Calu3 (cell line): ENCODE measurements at places on chromosomes 7 and 10. TPM values are rescaled to one million over a fixed set of nuclear protein-coding genes. Genes with fewer than 3 reads are reported as not detected.

Gene HKDC1
- total RNA-seq, result 112 and 113 TPM in 2 replicates

Gene COL28A1
- 1.3 and 3.2 TPM in 2 replicates for total RNA-seq

- no peak overlapping the region for H3K4me3 ChIP-seq
- no peak overlapping the region for H3K27ac ChIP-seq
- no peaks in the 10 kb centered on the region for H3K27me3 ChIP-seq
- H3K4me1 ChIP-seq, result peaks cover 8% of the 10 kb centered on the region
- H3K36me3 ChIP-seq, result no peaks in the 10 kb centered on the region
Observed at GRCh38 chr7:135924302-135924701, 52.9 kb downstream of the MTPN start.

Gene TET1
- total RNA-seq, result 1.2 TPM in 2 replicates

Gene MNX1
- total RNA-seq, result 28.4 and 30.3 TPM in 2 replicates

DNA sequence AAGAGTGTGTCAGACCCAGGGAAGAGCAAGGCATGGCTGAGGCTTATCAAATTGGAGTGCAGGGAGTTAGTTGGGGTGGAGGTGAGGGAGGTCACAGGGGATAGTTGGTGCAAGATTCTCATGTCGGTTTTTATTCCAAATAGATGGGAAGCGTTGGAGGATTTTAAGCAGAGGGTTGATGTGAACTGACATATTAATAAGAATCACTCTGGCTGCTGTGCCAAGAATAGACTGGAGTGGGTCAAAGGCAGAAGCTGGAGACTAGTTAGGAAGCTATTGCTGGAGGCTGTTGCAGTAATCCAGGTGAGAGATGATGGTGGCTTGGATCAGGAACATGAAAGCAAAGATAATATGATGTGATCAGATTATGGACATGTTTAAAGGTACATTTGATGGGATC, 36.5 kb downstream of the LRRC18 start:
- no peaks in the 10 kb centered on the region for H3K4me1 ChIP-seq
- H3K27ac ChIP-seq, result no peak overlapping the region
- H3K36me3 ChIP-seq, result no peaks in the 10 kb centered on the region
- H3K4me3 ChIP-seq, result no peak overlapping the region

Gene ARHGAP22
- total RNA-seq, result 1.0 and 1.6 TPM in 2 replicates

DNA sequence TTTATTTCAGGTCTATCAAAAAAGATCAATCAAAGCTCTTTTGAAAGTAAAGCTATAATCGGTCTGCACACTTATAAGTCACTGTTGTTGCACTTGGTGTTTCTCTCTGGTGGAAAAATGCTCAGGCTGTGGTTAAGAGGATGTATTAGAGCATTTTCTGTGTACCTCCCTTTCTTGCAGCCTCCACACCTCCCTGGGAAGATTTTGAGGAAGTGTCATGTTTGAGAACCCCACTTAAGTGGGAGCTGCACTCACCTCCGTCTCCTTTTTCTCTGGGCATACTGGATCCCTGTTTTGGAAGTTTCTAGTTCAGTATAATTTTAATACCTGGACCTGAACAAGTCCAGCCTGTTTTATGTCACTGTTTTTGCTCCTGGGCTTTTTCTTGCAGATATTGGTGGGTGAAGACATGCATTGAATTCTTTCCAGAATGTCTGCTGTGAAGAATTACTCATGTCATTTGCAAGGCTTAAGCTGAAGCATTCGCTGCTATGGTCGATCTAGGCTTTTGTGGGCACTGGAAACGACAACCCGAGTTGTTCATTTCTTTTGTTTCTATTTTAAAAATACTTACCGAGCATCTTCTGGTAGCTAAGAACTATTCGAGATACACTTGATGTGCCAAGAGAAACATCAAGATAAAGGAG, 36.6 kb downstream of the TCF7L2 start:
- H3K4me3 ChIP-seq, result no peak overlapping the region
- H3K27ac ChIP-seq, result no peak overlapping the region
- no peaks in the 10 kb centered on the region for H3K27me3 ChIP-seq
- DNase-seq, result no peak

DNA sequence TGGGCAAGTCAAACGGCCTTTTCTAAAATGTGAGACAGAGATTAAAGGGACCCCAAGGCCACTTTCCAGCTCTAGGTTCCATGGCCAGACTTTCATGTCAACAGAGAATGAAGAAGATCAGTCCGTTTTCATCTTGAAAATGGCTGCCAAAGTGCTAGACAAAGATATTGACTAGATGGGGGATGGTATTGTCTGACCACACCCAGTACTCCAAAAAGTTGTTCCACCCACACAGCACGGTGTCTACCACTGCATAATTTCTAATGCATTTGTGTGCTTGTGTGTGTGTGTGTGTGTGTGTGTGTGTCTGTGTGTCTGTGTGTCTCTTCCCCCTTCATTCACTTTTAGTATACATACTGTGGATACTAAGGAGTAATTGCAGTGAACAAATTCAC, 1.3 kb downstream of the COL1A2 start:
- H3K36me3 ChIP-seq, result no peaks in the 10 kb centered on the region
- no peak overlapping the region for H3K4me3 ChIP-seq
- no peaks in the 10 kb centered on the region for H3K27me3 ChIP-seq
- H3K27ac ChIP-seq, result no peak overlapping the region
- H3K4me1 ChIP-seq, result no peaks in the 10 kb centered on the region

DNA sequence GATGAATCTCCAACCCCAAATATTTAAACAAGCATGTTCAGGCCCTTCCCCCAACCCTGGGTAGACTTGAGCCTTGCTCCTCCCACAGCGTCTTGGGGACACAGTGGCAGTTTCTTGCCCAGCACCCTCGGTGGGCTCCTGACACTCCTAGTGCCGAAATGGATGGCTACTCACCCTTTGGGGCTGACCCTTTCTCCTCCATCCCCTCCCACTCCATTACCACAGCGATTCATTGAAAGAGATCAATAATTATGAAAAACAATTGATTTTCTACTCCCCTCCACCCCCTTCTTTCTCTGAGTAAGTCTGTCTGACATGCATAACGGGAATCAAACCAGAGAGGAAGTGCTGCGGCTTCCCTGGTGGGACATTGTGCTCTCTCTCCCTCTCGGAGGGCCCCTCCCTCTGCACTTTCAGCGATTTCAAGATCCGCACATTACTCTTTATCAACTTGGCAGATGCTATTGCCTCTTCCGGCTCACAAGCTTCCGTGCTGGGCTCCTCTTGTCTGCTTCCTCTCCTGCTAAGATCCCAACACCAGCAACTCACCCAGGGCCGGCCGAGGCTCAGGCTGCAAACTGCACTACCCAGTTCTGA, 79.0 kb upstream of the PLXNA4 start:
- no peak for DNase-seq
- H3K27ac ChIP-seq, result no peak overlapping the region
- H3K4me3 ChIP-seq, result peak overlapping the region; percentile 21
- H3K27me3 ChIP-seq, result peaks cover 72% of the 10 kb centered on the region
- no peaks in the 10 kb centered on the region for H3K4me1 ChIP-seq
- no peaks in the 10 kb centered on the region for H3K36me3 ChIP-seq

GRCh38 chr10:33521062-33521461, 186.6 kb upstream of the NRP1 start:
- no peaks in the 10 kb centered on the region for H3K27me3 ChIP-seq
- no peaks in the 10 kb centered on the region for H3K4me1 ChIP-seq
- no peak for DNase-seq
- no peak overlapping the region for H3K27ac ChIP-seq
- no peak overlapping the region for H3K4me3 ChIP-seq
- no peaks in the 10 kb centered on the region for H3K36me3 ChIP-seq

GRCh38 chr7:111650456-111650999, 88.2 kb upstream of the IMMP2L start:
- peak; percentile 5 for DNase-seq
- H3K27me3 ChIP-seq, result no peaks in the 10 kb centered on the region
- no peaks in the 10 kb centered on the region for H3K36me3 ChIP-seq

- H3K4me3 ChIP-seq, result no peak overlapping the region
- no peaks in the 10 kb centered on the region for H3K27me3 ChIP-seq
- H3K4me1 ChIP-seq, result peaks cover 28% of the 10 kb centered on the region
- H3K36me3 ChIP-seq, result peaks cover 26% of the 10 kb centered on the region
- DNase-seq, result no peak
- no peak overlapping the region for H3K27ac ChIP-seq
Observed at GRCh38 chr10:3857318-3857717, 72.3 kb upstream of the KLF6 start.

GRCh38 chr10:55822096-55822495, 539.0 kb downstream of the ZWINT start:
- DNase-seq, result no peak
- no peak overlapping the region for H3K4me3 ChIP-seq
- no peaks in the 10 kb centered on the region for H3K4me1 ChIP-seq
- no peaks in the 10 kb centered on the region for H3K36me3 ChIP-seq
